ENCODE measurements at places on chromosomes 5 and 9.
A peak's percentile ranks its signal among the peaks of the same experiment; 100 is the strongest.

DNA sequence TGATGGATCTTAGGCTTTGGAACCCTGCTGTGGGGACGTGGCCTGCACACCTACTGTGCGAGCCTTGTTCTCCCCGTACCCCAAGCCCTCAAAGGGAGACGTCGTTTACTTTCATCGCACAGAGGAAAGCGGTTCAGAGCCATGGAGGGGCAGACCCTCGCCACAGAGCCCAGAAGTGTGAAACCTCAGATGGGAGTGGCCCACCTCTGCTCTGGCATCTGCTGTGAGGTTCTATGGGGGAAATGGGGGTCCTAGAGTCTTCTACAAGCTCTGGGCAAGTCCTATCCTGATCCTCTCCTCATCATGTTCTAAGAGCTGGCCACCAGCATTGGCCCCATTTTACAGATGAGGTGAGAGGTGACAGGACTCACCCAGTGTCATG lies 3.7 kb upstream of the RNF44 start:
- DNase-seq = no peak

GRCh38 chr9:22211588-22212360 lies 202.7 kb upstream of the CDKN2B start:
- DNase-seq = peak; percentile 92

DNA sequence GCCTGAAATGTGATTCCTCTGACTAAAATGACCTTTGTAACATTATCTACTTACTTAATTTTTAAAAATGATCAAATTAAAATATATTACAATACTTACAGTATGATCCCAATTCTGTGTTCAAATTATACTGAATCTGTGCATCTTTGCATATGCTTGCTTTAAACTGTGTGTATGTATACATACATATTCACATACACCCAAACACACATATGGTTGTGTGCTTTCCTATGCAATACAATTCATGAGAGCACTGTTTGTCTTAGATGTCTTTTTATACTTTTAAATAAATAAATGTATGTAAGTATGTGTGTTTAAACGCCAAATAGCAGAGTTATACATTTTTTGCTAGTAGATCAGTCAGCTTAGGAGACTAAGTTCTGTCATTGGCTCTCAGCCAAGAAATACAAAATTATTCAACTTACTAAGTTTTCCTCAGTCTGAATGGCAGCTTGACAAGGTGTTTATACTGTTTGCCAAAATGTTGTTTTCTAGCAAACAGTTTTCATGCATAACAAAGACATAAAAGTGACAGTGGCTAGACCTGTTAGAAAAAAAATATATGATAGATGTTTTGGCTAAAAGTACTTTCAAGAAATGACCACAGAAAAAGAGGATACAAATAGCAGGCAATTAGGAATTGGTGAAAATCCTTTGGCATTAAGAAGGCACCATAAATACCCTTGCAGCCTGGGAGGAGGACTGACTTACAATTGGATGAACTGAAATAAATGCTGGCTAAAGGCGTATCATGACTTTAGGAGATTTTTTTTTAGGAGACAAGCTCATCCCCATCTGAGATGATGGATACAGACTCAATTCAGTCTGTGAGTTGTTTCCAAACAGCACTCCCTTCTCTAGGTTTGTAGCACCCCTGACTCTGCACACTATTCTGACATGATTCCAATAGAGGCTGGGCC lies 7.9 kb downstream of the TICAM2 start:
- DNase-seq = no peak

DNA sequence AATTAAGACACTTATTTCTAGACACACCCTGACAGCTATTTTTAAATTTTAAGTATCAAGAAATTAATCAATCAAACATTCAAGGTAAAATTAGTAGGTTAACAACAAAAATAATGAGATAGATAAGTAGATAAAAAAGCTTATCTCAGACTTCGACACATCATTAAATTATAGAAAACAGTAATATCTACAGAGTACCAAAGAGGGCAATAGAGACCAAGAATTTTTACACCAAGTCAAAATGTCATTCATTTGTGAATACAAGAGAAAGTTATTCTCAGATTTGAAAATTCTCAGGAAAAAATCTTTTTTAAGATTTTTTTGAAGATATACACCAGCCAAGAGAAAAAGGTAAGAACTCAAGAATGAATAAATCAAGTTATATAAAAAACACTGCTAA lies 445.6 kb downstream of the ACTL7B start:
- DNase-seq = no peak
